NCI-H460 (cell line): ENCODE measurements at places on chromosomes 7 and 10. TPM values are rescaled to one million over a fixed set of nuclear protein-coding genes. Genes with fewer than 3 reads are reported as not detected.

DNA sequence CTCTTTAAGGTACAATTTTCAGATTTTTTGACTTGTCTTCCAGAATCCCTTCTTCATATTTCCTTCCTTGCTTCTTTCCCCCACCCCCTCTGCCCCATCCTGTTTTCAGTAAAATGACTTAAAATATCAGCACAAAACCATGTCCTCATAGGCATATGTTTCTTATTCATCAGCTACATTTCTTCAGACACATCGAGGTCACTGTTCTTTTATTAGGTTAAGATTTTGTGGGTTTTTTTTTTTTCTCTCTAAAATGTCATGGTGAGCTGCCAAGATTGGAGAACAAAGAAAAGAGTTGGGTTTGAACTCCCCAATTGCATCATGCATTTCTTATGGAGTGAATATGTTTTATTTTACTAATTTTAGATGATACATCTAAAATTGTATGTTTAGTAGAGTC lies 35.8 kb downstream of the LAMB4 start:
- DNase-seq = no peak

GRCh38 chr7:2996141-2996540 lies 47.5 kb downstream of the CARD11 start:
- DNase-seq = no peak

GRCh38 chr10:102612964-102613275 lies 31.4 kb upstream of the TRIM8 start:
- DNase-seq = no peak

DNA sequence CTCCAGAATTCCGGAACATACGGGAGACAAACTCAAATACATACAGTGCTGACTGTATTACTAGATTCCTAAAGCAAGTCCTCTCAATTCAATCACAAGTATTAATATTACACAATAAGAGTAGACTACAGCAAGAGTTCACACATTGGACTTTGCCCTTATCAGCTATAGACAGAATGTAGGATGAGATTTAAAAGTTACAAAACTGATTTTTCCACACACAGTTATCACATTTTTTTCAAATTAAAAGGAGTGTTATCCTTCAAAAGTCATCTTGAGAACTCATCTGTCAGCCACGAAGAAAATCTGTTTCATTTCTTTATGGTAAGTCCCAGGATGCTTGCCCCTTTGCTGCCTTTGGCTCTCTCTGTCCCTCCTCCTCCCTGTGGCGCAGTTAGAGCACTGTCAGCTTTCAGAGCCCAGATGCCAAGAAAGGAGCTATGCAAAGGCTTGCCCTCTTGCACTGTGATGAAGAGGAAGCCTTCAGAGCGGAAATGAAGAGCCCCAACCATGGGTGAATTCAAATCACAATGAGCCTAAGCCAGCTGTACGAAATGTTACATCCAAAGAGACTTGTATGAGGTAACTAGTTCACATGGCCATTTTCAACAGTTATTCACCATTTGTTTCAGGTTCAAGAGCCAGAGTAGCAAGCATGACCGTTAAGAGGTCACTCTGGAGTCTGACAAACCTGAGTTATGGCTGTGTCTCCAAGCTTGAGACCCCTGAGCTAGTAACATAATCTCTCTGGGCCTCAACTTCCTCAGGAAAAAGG lies 10.7 kb downstream of the NCOA4 start:
- no peak for DNase-seq

DNA sequence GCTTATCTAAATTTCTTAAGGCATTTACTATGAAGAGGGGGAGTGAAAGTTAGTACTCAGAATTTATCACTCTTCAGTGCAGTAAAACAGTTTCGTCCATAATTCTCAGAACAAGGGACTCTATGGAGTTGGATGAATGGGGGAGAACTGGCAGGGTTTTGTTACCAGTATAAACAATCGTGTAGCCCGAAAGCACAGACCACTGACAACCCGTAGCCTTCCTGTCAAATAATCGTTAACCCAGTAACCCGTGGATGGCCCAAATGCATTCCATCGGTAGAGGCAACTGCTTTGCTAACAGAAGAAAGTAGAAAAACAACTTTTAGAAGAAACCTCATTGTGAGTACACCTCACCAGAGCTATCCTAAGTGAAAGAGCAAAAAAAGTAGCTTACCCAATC lies 583.9 kb downstream of the NXPH1 start:
- DNase-seq = no peak

GRCh38 chr7:79268730-79269129 lies 184.7 kb downstream of the MAGI2 start:
- DNase-seq = no peak

- DNase-seq = peak; percentile 44
These were observed 8.5 kb downstream of the SP8 start for GRCh38 chr7:20778063-20778721.

DNA sequence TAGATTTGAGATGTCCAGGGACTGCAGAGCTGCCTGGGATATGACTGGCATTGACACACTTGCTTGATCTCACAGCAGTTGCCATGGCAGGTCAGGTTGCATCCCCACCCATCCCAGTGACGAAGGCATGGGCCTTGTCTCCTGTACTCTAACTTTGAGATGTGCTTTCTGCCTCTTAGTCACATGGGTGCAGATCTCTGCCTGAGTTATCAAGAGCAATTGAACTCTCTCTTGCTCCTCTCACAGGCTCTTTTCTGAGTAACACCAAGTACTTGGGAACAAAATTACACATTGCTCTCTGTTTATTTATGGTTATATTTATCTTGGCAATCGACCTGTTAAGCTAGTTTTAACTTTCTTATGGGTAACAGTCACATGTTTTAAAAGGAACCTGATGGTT lies 237.3 kb downstream of the NSUN6 start:
- DNase-seq = no peak

- no peak for DNase-seq
These were observed 1092.2 kb downstream of the TYW1 start for GRCh38 chr7:68088879-68089278.

DNA sequence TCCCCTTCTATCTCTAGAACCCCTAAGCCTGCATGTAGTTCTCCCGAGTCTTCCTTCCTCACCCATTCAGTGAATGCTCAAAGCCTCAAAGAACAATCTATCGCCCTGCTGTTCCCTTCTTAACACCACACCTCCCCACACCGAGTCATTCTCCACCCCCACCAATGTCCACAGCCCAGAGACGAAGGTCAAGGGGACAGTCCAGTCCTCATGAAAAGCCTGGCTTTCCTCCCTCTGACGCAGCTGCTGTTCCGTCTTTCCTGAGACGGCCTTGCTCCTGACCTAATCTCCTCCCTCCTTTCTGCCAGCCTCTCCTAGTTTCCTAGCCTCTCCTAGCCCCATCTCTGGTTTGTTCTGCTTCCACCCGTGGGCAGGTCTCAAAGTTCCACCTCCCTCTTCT lies 9.2 kb downstream of the MOSPD3 start:
- DNase-seq = no peak

- peak; percentile 4 for DNase-seq
These were observed 172.0 kb downstream of the ZEB1 start for GRCh38 chr10:31490858-31491504.

DNA sequence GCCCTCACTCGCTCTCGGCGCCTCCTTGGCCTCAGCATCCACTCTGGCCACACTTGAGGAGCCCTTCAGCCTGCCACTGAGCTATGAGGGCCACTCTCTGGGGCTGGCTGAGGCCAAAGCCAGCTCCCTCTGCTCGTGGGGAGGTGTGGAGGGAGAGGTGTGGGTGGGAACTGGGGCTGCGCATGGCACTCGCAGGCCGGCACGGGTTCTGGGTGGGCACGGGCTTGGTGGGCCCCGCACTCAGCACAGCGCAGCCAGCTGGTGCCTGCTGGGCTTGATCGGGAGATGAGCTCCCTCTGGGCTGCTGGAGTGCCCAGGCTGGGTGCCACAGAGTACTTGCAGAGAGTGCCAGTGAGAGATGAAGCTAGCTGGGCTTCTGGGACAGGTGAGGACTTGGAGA lies 875.5 kb downstream of the XPNPEP1 start:
- DNase-seq = no peak

DNA sequence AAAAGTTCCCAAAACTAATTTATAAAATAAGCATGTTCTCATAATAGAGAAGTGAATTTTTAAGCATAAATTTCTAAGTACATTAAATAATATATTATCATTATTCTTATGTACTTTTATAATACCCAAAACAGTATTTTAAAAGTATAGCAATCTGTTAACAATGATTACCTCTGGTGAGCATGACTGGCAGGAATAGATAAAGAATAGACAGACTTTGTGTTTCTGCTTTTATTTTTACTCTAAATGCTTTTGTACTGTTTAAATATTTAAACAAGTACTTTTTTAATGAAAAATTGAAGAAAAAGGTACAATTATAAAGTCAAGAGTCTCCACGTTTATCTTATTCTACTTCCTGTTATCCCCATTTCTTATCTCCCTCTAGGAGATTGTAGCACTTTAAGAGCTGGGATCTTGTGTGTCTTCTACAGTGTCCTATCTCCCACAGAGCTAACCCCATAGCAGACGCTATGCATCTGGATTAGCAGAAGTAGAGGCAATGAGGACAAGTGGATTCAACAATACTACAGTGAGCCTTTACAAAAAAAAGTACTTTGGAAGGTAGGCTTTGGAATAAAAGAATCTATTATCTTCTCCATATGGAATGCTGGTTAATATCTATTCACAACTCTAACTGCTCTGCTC lies 42.9 kb downstream of the IDE start:
- no peak for DNase-seq

DNA sequence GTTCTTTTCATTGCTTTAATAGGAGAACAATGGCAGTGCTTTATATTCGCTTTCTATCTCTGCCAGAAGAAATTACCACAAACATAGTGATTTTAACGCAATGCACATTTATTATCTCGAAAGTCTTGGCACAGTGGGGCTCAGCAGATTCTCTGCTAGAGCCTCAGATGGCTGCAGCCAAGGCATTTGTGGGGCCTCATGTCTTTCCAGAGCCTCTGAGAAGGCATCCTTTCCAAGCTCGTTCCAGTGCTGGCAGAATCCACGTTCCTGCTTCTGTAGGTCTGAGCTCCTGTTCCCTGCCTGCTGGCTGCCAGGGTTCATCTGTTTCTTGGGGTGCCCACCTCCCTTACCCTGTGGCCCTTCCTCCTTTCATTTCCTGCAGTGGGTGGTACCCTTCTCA lies 60.2 kb downstream of the LRRC18 start:
- no peak for DNase-seq

DNA sequence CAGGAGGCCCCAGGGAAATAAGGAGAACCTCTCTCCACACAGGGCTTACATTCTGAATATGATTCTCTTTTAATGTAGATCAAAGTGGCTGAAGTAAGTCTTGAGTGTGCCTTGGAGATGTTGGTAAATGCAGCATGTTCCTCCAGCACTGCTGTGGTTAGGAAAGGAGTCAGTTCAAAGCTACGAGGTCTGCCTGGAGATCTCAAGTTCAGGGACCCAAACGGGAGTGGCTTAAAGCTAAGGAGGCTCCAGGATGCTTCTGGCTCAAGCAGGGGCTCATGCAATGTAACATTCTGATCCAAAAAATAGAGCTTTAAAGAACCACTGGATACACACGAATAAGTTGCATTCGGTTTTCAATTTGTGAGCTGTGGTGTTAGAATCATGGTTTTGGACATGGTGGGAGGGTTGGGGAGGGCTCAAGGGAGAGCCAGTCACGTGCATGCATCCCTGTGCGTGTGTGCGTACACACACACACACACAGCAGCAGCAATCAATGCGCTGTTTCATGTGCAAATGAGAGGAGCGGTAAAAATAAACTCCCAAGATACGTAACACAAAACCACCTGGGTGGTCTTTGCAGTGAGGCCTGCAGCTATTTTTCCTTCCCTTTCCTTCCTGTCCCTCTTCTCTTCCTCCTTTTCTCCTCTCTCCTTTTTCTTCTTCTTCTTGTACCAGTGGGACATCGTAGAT lies 70.5 kb downstream of the AOAH start:
- DNase-seq = no peak

GRCh38 chr7:116769546-116769945 lies 92.8 kb upstream of the CAPZA2 start:
- no peak for DNase-seq

DNA sequence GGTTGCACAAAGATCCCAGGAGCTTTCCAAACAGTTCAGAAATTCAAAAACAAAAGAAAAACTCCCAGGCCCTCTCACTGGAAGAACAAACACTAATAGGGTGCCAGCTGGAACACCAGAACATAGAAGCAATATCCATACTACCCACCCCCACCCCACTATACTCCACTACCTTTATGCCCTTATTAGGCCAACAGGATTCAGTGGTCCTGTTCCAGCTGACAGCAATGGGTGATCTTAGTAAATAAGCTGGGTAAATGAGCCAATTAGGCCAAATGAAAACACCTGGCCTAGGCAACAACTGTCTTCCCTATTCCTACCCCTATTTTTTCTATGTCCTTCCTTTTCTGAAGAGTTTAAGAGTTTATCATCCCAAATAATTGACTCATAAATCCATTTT lies 11.7 kb downstream of the NOC3L start:
- no peak for DNase-seq

GRCh38 chr7:105594034-105594433 lies 12.7 kb upstream of the EFCAB10 start:
- DNase-seq = no peak

DNA sequence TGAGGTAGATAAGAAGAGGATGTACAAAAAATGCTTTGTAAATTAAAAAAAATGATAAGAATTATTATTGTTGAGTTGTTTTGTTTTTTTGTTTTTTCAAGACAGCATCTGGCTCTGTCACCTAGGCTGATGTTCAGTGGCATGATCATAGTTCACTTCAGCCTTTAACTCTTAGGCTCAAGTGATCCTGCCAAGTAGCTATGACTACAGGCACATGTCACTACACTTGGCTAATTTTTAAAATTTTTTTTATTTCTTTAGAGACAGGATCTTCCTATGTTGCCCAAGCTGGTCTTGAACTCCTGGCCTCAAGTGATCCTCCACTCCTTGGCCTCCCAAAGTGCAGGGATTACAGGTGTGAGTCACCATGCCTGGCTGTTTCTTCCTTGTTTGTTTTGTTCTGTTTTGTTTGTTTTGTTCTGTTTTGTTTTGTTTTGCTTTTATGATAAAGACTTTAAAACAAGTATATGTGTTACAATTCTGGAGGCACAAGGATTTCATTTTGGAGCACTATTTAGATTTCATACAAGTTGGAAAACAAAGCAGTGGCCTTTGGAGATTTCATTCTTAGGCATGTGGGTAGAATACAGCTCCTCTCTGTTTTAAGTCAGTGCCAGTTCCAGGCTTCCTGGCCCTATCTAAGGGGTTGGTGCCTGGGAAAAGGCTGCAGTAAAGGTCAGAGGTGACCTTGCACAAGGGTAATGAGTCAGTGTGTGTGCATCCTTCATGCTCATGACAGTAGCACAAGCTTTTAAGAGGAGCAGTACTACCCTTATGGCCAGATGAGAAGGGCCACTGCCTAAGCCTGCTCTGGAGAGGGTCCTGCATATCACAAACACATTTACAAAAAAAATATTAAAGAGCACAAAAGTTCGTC lies 17.9 kb downstream of the FGFBP3 start:
- peak; percentile 60 for DNase-seq

Gene MALRD1
- total RNA-seq = not detected in 2 replicates

Gene NUTM2E
- not detected in 2 replicates for total RNA-seq

Gene MEIG1
- not detected in 2 replicates for total RNA-seq

Gene SEMA3D
- total RNA-seq = 59.1 and 72.1 TPM in 2 replicates

Gene LIPK
- total RNA-seq = not detected in 2 replicates

Gene LSM5
- 143 and 145 TPM in 2 replicates for total RNA-seq

Gene EBLN1
- not detected in 2 replicates for total RNA-seq

Gene NCF1
- not detected in 2 replicates for total RNA-seq

Gene NPC1L1
- total RNA-seq = 0.09 TPM in 1 of 2 replicates, not detected in the other
